NK-92 treated with Interleukin-12 subunit alpha and Interleukin-12 subunit beta, amount 100 ng/mL, for 24 hours (cell line): ENCODE measurements at places on chromosomes 6 and 20.
A peak's percentile ranks its signal among the peaks of the same experiment; 100 is the strongest.

GRCh38 chr20:19401096-19401495, 188.7 kb downstream of the SLC24A3 start:
- no peak for DNase-seq

DNA sequence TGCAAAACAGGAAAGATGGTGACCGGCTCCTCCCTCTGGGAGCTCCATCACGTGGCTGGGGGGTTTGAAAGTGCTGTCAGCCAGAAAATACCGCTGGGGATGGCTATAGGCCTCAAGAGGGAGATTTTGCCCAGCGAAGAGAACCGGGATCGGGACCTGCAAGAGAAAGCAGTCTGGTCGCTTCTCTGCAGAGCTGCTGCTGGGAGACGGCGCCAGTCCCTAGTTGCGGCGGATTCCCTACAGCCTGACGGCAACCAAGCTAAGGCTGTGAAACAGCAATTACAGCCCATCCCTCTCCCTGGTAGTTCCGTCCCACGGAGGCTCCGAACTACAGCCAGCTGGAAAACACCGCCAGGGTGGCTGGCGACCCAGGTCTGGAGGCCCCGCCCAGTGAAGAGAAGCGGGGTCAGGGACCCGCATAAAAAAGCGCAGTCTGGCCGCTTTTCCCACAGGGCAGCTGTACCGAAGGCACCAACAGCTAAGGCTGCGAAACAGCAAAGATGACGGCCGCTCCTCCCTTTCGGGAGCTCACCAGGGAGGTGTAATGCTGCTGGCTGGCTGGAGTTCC, 238.1 kb upstream of the IRAK1BP1 start:
- no peak for DNase-seq

DNA sequence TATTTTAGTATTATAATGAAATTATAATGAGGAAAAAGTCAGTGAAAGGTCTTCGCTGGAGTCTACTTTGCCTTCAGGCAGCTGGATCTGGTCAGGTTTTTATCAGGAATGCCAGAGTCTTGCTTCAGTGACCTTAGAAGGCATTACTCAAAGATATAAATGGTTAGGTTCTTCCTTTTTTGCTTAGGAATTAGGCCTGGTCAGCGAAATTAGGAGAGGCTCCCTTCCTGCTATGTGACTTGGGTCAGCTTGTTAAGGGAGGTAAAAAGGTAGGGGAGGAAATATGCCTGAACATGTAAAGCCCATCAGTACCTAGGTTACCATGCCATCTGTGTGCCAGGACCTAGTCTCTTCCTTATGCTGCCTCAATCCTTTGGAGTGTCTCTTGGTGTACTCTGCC, 115.1 kb downstream of the OTOR start:
- DNase-seq, result no peak

DNA sequence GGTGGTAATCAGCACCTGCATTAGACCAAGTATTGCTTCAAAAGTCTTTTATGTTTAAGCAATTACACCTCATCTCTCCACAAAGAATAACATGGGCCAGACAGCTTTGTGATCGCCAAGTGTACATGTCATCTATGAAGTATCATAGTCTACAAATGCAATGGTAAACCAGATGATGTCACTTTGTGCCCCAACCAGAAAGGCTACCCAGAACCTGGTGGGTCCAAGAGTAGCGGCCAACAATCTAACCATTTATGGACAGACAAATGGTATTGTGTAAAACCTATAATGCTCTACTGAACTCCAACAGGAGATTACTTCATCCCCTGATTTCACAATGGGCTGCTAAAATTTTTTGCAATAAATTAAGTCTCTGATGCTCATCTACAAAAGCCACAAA, 295.9 kb downstream of the GMDS start:
- peak; percentile 30 for DNase-seq

DNA sequence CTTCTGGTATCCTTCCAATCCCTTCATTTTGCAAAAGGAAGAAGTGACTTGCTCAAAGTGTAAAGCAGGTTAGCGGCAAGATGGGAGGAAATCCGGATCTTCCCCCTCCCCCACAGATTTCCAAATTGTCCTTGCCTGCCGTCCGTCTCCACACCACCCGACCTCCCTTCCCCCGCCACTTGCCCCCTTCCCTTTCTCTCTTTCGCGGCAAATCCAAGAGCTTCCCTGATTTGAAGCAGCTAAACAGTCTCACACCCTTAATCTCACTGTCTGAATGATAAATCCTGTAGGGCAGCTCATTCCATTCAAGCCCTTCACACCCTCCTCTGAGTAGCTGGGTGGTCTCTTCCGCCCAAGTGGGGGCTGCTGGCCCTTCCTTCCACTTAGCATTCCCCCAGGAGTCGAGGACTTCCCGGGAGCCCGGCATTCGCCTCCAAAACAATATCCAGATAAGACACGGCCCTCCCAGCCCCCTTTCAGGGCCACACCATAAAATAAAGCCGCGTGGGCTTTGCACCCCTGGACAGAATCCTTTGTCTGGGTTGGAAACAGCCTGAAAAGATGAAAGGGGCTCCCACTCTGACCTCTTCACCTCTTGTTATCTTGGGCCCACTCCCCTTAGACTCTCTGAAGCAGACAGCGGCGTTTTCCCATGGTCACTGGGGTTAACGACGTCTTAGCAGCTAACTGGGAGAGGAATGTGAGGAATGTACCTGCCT, 44.0 kb upstream of the PIM1 start:
- no peak for DNase-seq
